Left lung (tissue), 14 donors: ENCODE measurements at places on chromosomes 13 and 19.
A peak's percentile ranks its signal among the peaks of the same experiment; 100 is the strongest.

DNA sequence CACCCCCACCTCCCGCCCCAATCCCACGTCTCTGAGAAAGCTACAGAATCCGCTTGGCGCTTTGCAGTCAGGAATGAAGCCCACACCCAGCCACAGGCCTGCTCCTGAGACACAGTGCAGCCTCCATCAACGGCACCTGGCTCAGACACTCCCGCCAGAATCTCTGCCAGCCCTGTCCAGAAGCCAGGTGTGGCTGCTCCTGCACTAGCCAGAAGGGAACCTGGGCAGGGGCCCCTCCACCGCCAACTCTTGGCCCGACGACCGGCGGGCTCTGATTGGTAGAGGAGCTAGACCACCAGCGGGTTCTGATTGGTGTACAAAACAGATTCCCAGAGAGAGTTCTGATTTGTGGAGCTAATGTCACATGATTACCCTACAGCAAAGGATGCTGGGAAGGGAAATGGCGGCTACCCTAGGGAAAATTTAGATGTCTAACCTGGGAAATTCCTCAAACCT, 2.9 kb upstream of the PPP6R1 start:
- no peaks in the 10 kb centered on the region for H3K27me3 ChIP-seq
- H3K27ac ChIP-seq = no peak overlapping the region
- no peak overlapping the region for H3K4me3 ChIP-seq
- peaks cover 11% of the 10 kb centered on the region for H3K4me1 ChIP-seq
- H3K36me3 ChIP-seq = peaks cover 10% of the 10 kb centered on the region

- H3K27me3 ChIP-seq = no peaks in the 10 kb centered on the region
- no peak overlapping the region for H3K27ac ChIP-seq
- H3K4me3 ChIP-seq = no peak overlapping the region
- no peaks in the 10 kb centered on the region for H3K36me3 ChIP-seq
- H3K4me1 ChIP-seq = no peaks in the 10 kb centered on the region
These were observed 1015.7 kb downstream of the EFNB2 start for GRCh38 chr13:105519771-105520170.

DNA sequence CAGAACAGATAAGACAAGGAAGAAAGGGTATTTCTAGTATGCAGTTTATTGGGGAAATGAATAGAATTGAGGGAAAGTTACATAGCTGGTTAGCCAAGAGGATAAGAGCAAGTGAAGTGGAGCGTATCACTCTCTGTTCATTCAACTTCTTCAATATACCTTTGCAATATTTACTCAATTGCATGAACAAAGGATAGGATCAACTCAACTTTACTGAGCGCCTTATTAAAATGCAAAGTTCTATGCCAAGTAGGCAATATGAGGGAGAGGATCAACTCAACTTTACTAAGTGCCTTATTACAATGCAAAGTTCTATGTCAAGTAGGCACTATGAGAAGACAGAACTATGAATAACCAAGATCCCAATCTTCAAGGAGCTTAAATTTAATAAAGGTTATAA, 43.9 kb downstream of the ZC3H13 start:
- H3K27me3 ChIP-seq = no peaks in the 10 kb centered on the region
- H3K4me3 ChIP-seq = no peak overlapping the region
- no peak overlapping the region for H3K27ac ChIP-seq
- no peaks in the 10 kb centered on the region for H3K36me3 ChIP-seq
- DNase-seq = no peak
- H3K4me1 ChIP-seq = no peaks in the 10 kb centered on the region

GRCh38 chr19:32566246-32566830, 14.7 kb upstream of the PDCD5 start:
- H3K4me3 ChIP-seq = no peak overlapping the region
- DNase-seq = no peak
- H3K36me3 ChIP-seq = no peaks in the 10 kb centered on the region

DNA sequence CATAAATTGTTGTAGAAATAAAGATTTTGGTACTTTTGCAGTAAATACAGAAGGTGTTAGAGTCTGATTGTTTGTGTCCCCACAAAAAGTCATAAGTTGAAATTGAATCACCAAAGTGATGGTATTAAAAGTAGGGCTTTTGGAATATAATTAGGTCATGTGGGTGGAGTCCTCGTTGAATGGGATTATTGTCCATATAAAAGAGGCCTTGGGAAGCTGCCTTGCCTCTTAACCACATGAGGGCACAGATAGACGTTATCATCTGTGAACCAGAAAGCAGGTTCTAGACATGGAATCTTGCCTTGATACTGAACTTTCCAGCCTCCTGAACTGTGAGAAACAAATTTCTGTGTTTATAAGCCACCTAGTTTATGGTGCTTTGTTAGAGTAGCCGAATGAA, 186.8 kb downstream of the PRR20E start:
- no peaks in the 10 kb centered on the region for H3K27me3 ChIP-seq
- no peak overlapping the region for H3K27ac ChIP-seq
- no peak overlapping the region for H3K4me3 ChIP-seq
- DNase-seq = no peak
- no peaks in the 10 kb centered on the region for H3K4me1 ChIP-seq

GRCh38 chr19:9406798-9407352, 28.5 kb downstream of the ZNF266 start:
- DNase-seq = peak; percentile 80
- no peak overlapping the region for H3K27ac ChIP-seq
- no peaks in the 10 kb centered on the region for H3K27me3 ChIP-seq
- H3K4me1 ChIP-seq = no peaks in the 10 kb centered on the region
- no peaks in the 10 kb centered on the region for H3K36me3 ChIP-seq
- H3K4me3 ChIP-seq = peak overlapping the region; percentile 46

GRCh38 chr13:44368599-44369368, 4.8 kb upstream of the SERP2 start:
- peaks cover 21% of the 10 kb centered on the region for H3K27me3 ChIP-seq
- H3K27ac ChIP-seq = no peak overlapping the region
- no peak for DNase-seq
- H3K4me1 ChIP-seq = peaks cover 6% of the 10 kb centered on the region
- no peaks in the 10 kb centered on the region for H3K36me3 ChIP-seq

DNA sequence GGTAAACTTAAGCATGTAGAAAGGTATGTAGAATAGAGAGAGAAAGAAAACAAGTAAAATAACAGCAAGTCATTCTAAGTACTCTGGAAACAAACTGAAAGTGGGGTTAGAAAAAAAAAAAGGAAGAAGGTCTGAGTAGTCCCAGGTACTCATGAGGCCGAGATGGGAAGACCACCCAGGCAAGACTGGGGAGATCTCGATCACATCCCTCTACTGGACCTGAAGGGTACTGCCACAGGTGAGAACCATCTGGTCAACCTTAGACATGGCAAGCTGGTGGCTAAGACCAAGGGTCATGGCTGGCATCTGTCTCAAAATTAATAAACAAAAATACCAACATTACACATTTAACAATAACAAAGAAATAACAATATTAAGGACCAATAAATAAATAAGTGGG, 36.3 kb upstream of the ZNF724 start:
- no peak for DNase-seq
- no peaks in the 10 kb centered on the region for H3K36me3 ChIP-seq
- no peak overlapping the region for H3K4me3 ChIP-seq
- no peaks in the 10 kb centered on the region for H3K27me3 ChIP-seq
- no peaks in the 10 kb centered on the region for H3K4me1 ChIP-seq
- H3K27ac ChIP-seq = no peak overlapping the region

DNA sequence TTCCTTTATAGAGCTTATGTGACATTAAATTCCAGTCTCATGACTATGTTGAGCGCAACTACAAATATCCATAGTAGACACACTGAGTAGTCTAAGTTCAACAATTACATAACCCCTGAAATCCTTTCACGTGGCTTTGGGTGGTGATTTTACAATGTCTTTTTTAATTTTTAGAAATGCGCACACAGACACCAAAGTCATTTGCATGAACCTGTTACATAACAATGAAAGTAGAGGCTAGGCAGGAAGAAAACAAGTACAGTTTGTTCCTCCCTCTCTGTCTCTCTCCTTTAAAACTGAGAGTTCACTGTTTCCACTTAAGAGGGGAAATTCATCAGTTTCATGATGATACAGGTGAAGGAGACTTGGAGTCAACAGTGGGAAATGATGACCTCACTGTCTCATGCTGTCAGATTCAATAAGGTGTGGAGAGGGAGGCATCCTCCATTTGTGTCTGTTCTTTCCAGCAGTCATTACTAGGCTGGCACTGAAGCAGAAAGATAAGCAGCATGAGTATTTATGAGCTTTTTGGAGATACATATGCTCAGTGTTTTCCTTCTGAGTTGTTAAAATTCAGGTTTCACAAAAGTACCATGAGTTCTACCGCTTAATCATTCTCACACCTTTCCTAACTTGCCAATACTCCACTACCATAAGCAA, 201.8 kb downstream of the LHFPL6 start:
- no peak overlapping the region for H3K4me3 ChIP-seq
- H3K27me3 ChIP-seq = no peaks in the 10 kb centered on the region
- H3K36me3 ChIP-seq = no peaks in the 10 kb centered on the region
- H3K27ac ChIP-seq = no peak overlapping the region

- no peaks in the 10 kb centered on the region for H3K27me3 ChIP-seq
- no peak for DNase-seq
- no peaks in the 10 kb centered on the region for H3K4me1 ChIP-seq
- H3K36me3 ChIP-seq = no peaks in the 10 kb centered on the region
- H3K27ac ChIP-seq = no peak overlapping the region
These were observed 45.3 kb downstream of the POLR1D start for GRCh38 chr13:27666951-27667350.
